ENCODE measurements at places on chromosomes 11 and 22.

DNA sequence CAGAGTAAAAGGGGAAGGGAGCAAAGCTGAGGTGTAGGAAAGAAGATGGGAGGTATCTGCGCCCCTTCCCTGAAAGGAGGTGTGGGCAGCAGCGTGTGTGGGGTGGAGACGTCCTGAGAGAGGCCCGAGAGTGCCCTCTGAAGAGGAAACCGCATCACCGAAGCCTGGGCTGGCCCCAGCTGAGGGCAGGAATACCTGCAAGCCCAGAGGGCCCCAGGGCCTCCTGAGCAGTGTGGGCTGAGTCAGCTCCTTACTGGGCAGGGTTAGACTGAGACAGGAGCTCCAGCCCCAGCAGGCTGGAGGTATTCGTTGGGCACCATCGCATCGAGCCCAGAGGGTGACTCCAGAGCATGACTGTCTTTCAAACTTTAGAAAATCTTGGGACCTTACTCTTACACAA, 534.0 kb upstream of the B3GAT1 start:
- DNase-seq, result no peak

- DNase-seq, result no peak
Measured at GRCh38 chr11:29251738-29252137, 765.1 kb downstream of the KCNA4 start.

GRCh38 chr22:42604403-42604802, 10.3 kb downstream of the POLDIP3 start:
- DNase-seq, result no peak

DNA sequence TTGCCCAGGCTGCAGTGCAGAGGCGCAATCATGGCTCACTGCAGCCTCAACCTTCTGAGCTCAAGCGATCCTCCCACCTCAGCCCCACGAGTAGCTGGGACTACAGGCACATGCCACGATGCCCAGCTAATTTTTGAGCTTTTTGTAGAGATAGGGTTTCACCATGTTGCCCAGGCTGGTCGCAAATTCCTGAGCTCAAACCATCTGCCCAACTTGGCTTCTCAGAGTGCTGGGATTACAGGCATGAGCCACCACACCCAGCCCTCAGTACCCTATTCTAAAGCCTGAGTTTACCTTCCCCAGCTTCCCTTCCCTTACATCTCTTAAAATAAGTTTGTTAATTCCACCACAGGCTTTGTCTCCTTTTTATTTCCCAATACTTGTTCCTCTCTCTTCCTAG, 59.1 kb downstream of the AMBRA1 start:
- DNase-seq, result no peak

DNA sequence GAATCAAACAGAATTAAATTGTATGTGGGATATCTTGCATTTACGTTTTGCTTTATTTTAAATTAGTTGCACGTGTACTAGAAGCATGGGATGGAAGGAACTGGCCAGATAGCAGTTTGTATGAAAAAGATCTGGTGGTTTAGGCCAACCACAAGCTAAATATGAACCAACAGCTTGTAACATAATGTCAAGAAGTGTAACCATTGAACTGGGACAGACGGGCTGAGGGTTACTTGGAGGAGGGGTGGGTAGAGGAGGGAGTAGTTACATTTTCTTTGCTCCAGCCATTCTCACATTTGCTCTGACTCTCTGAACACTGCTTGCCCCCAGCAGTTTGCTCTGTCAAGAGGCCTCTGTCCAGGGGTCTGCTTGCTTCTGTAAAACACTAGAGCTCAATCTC, 31.7 kb upstream of the CXCR5 start:
- no peak for DNase-seq

DNA sequence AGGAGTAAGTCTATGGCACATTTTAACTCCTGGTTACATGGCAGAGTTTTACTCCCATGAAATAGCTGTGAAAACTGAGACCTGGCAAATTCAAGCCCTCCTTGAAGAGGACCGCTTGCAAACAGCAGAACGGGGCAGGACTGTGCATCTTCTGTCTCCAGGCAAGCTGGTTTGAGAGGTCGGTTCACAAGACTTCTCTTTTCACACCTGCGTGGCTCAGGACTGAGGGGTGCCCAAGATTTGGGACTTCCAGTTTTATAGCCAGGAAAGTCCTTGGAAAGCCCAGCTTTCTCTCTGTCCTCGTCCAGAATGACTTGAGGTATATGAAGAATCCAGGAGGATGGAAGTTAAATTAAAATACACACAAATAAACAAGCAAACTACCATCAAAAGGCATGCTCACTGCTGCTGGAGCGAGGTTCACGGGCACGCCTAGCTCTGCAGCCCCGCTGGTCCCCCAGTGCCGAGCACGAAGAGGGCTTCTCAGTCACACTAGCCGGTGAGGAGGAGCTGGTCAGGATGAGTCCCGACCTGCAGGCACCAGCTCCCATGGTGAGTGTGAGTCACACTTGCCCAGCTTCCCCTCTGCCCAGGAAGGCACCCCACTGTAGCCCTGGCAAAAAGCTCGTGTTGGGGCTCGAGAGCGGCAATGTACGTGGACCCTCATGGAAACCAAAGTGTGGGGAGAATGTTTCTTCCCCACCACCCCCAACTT, 1382.4 kb downstream of the BRD1 start:
- no peak for DNase-seq

GRCh38 chr11:103924166-103925013, 112.0 kb upstream of the DDI1 start:
- peak; percentile 32 for DNase-seq

GRCh38 chr22:42820045-42820763, 36.9 kb downstream of the ARFGAP3 start:
- DNase-seq, result peak; percentile 81

- DNase-seq, result no peak
Measured at GRCh38 chr11:120681434-120682331, 170.1 kb downstream of the GRIK4 start.

DNA sequence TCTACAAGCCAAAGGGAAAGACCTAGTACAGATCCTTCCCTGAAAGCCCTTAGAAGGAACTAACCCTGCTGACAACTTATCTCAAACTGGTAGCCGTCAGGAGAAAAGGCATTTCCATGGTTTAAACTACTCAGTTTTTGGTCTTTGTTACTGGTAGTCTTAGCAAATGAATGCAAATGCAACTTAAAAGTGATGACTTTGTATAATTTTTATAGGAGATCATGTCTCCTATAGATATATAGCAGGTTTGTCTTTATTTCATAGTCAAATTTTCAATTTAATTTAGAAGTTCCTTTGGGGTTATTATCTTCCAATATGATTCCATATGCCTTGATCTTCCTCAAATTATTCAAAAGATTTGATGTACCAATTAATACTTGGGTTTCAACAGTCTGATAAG, 1173.0 kb upstream of the CNTN5 start:
- DNase-seq, result no peak

DNA sequence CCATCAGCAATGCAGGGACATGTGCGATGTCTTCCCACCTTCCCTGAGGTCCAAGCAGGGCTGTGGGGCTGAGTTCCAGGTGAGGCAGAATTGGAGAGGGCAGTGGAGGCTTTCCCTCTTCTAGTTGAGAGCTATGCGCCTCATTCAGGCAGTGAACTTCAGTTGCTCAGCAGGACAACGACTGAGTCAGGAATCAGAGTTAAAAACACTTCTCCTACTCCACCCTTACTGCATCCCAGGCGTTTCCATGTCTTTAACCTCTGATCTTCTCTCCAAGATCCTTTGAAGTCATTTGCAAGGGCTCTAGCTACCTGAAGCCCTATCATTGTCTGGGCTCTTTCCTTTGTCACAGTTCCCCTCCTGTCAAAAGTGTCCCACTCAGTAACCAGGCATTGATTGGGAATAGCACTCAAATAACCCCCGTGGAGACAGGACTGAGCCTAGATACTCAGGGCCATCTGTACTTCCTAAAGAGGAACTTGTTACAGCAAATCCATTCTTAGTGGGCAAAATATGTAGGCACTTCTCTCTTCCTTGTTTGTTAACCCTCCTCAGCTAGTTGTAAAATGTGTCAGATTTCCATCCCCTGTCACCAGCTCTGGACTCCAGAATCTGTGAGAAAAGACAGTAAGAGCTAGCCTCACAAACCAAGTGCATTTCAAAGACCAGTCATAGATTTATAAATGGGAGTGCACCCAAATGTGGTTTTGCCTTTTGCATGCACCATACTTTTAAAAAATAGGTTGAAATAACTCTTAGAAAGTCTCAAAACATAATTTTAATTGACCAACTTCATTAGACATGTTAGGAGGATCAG, 72.5 kb upstream of the MYO18B start:
- no peak for DNase-seq

DNA sequence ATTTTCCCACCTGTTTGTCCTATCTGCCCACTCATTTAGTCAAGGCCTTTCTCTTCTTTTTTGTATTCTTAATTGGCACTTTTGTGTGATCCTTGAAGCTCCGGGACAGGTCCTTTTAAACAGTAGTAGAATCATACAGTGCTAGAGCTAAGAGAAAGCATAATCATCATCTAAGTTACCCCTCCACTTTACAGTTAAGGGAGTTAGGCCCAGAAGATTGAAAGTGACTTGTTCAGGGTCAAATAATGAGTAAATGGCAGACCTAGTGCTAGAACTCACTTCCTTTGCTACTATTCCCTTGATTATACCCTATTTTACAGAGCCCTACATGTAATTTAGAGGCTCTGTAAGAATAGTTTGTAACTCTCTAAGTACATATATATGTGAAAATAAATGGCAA, 2.5 kb downstream of the USP47 start:
- no peak for DNase-seq

DNA sequence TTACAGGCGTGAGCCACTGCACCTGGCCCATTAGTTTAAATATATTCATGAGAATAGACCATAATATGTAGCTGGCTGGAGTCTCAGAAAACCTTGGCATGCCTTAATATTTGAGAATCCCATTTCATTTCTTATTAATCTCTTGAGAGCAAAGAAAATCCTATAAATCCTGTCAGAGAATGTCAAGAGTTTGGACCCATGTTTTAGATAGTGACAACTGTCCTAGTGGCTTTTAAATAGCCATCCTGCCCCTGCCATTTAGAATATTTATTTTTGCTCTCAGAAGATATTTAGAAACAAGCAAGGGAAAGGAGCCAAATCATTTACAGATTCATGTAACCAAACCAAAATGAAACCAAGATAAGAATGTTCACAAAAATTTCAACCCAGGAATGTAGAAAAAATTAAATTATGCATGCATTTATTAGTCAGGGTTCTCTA, 107.2 kb downstream of the SWAP70 start:
- no peak for DNase-seq

DNA sequence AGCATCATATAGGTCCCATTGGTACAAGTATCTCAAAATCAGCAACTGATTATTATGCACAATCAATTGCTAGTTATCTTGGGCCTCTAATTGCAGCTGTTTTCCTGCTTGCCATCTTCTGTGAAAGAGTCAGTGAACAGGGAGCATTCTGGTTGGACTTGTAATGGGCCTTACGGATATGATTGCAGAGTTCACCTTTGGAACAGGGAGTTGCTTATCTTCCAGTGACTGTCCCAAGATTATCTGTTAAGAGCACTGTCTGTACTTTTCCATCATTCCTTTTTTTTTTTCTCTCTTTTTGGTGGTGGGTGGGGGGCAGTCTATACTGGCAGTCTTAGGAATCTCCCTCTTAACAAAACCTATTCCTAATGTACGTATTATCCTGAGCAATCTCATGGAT, 17.8 kb downstream of the OR8G5 start:
- DNase-seq, result no peak

- DNase-seq, result no peak
Measured at GRCh38 chr11:2684581-2684980, 15.2 kb downstream of the KCNQ1OT1 start.

GRCh38 chr11:75244052-75244814, 3.7 kb downstream of the TPBGL start:
- DNase-seq, result no peak

DNA sequence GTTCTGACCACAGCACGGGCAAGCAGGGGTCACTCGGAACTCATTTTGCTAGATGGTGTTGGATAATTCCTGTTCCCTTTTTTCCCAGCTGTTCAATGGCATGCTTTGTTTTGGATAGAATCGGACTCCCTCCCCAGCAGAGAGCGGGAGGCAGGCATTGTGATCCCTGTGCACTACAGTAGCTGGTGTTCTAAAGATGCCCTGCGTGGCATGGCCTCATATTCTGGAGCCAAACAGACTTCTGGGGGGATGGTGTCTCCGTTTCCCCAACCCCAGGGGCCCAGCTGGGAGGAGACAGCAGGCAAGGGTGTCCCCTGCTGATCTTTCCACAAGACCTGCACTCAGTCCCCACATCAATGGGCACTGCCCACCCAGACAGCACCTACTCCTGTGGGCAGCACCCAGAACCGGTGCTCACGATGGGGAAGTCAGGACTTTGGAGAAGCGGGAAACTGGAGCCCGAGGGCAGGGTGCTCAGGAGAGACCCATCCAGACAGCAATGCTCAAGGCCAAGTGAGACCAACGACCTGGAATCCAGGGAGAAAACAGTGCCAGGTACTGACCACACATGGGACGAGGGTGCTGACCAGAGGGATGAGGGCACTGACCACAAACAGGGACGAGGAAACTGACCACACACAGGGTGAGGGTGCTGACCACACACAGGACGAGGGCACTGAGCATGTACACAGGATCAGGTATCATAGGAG, 934.9 kb downstream of the BRD1 start:
- DNase-seq, result no peak

DNA sequence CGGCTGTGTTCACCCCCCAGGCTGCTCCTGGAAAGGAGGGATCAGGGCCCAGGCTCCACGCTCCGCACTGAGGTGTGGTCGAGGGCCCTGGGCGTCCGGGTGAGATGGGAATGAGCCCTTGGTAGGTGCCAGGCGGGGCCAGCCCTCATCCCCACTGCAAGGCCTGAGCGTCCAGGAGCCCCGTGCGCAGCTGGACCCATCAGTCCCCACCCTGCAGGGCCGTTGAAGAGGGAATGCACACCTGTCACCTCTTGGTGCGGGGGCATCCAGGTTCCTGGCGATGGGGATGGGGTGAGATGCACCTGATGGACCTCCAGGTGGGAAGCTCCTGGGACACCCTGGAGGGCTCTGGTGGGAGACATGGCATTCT, 72.2 kb downstream of the KCNQ1 start:
- DNase-seq, result no peak

DNA sequence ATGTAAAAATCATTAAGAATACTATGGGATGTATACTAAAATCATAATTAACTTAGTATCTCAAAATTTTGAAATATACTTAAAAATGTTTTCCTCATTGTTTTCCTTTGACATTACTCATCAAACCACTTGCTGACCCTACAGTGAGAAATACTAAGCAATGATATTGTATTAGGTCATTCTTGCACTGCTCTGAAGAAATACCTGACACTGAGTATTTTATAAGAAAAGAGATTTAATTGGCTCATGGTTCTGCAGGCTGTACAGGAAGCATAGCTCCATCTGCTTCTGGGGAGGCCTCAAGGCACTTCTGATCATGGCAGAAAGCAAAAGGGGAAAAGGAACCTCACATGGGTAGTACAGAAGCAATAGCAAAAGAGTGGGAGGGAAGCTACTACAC, 950.9 kb upstream of the CHORDC1 start:
- DNase-seq, result peak; percentile 74

- no peak for DNase-seq
Measured at GRCh38 chr11:68454767-68455166, 5.8 kb upstream of the PPP6R3 start.

- DNase-seq, result peak; percentile 69
Measured at GRCh38 chr22:35561796-35562526, 21.3 kb downstream of the RASD2 start.

GRCh38 chr22:40572976-40573375, 63.5 kb downstream of the MRTFA start:
- DNase-seq, result peak; percentile 42

- peak; percentile 41 for DNase-seq
Measured at GRCh38 chr11:57775491-57775890, 13.9 kb downstream of the CTNND1 start.

GRCh38 chr11:125591649-125592304, 875 bp upstream of the STT3A start:
- peak; percentile 46 for DNase-seq

- DNase-seq, result no peak
Measured at GRCh38 chr11:80281194-80281593, 840.4 kb upstream of the TENM4 start.

GRCh38 chr22:40232624-40233023, 54.9 kb downstream of the TNRC6B start:
- no peak for DNase-seq

Data from cardiac fibroblast (primary cell).